ENCODE measurements at places on chromosomes 3 and 15. TPM values are rescaled to one million over a fixed set of nuclear protein-coding genes. Genes with fewer than 3 reads are reported as not detected.

DNA sequence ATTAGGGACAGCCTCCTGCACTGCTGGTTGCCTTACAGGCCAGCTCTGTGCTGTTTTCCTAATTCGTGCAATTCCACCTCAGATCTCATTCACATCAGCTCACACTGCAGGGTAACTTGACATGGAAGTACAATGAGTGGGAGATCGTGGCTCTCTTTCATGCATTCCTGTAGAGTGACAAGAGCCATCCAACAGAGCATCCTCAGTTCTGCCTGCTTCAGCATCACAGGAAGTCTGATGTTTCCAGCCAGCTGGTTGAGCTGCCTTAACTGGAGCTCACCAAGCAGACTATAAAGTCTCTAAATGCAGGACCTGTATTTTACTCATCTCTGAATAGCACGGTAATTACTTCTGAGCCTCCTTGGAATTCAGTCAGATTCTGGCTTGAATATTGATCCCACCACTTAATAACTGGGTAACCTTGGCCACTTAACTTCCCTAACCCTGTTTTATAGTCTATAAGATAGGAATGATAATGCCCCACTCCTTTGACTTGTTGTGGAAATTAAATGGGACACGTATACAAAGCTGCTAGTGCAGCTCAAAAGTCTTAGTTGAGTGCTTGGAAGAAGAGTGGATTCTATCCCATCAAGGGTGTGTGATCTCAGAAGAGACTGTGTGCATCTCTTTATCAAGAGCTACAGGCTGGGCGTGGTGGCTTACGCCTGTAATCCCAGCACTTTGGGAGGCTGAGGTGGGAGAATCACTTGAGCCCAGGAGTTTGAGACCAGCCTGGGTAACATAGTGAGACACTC is 1.4 kb upstream of the DIS3L start:
- no peak for DNase-seq

DNA sequence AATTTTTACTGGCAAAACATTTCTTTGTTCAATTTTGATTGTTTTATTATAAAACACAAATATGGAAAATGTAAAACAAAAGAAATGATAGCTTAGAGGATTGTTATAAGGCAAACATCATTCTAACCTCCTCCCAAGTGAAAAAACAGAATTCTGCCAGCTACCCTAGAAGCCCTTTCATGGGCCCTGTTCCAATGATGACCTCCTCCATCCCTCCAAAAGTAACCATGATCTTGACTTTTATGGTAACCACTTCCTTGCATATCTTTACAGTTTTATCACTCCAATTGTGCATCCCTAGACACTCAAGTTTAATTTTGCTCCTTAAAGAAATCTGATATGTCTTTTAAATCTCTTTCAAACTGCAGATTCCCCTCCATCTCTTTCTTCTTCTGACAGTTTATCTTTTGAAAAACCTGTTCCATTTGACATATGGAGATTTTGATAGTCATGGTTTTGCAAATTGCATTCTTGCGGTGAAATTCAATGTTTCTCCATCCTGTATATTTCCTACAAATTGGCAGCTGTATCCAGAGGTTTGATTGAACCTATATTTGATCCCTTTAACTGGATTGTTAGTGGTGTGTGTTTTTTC is 27.0 kb upstream of the TNFAIP8L3 start:
- no peak for DNase-seq

- DNase-seq, result no peak
Measured at GRCh38 chr3:53122933-53123305, 7.3 kb downstream of the RFT1 start.

DNA sequence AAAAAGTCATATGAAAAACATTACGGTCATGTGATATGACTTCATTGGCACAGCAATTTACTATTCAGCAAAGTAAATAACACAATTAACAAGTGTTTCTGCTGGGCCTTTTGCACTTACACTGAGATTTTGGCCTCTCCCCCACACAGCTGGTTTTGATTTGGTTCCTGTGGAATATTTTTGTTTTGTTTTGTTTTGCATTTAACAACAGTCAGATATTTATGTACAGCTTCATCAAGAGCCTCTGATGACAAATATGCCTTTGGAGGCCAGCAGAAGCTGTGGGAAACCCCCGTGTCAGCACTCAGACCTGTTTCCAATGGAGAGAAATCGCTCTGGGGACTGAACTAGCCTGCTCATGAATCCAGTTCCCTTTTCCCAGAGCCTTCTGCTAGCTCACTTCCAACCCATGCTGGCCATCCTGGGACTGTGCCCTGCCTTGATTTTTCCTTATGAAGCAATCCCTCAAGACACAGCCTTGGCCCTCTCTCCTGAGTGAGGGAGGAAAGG is 161.9 kb downstream of the ATG7 start:
- DNase-seq, result peak; percentile 8

DNA sequence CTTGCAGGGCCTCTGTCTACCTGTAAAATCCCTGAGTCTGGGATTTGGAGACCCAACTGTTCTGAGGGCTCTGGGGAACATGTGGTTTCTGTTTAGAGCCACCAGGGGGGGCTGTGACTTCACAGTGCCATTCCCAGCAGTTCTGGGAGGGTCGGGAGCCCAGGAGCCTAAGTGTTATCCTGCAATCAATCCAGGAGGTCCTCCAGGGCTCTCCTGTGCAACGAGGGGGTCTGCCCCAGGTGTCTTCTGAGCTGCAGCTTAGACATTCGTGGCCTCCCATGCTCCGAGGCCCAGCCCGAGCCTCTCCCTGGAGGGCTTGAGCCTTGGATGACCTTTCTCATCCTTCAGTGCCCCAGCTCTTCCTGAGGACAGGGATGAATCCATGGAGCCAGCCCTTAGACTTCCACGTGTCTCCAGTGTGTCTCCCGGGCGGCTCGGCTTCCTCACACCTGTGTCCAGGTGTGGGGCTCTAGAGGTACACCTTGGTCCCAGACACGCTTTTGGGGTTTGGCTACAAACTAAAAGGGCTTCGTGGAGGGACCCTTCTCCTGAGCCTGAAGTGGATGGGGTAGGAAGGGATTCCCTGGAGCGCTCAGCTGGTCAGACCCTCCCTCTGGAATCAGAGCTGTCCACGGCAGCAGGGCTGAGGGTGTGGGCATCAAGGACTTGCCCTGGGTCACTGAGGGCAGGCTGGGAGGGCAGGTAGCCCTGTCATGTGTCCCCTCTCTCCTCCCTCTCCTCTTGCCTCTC is 20.3 kb upstream of the ABTB1 start:
- peak; percentile 50 for DNase-seq

DNA sequence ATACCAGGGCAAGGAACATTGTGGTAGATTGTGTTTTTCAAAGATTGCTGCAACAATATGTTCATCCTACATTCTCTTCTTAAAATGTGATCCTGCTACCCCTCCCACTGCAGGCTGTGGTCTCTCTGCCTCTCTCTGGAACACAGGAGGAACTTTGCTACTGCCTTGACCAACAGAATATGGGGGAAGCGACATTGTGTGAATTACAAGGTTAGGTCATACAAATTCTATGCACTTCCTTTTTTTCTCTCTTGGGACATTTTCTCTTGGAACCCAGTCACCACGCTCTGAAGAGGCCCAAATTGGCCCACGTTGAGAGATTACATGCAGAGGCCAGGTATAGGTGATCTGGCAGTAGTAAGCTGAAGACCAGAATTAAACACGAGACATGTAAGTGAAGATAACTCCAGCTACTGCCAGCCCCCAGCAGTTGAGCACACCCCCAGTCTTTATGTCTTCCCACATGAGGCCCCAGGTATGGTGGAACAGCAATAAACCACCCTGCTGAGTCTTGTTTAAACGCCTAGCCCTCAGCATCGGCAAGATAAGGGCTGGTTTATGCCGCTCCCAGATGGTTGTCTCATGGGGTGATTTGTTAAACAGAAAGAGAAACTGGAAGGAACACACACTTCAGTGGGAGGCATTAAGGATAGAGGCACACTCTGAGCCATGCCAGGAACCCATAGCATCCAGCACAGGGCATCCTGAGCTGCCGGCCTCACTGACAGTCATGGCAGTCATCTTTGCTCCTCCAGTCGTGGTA is 59.9 kb downstream of the FAM43A start:
- DNase-seq, result no peak

DNA sequence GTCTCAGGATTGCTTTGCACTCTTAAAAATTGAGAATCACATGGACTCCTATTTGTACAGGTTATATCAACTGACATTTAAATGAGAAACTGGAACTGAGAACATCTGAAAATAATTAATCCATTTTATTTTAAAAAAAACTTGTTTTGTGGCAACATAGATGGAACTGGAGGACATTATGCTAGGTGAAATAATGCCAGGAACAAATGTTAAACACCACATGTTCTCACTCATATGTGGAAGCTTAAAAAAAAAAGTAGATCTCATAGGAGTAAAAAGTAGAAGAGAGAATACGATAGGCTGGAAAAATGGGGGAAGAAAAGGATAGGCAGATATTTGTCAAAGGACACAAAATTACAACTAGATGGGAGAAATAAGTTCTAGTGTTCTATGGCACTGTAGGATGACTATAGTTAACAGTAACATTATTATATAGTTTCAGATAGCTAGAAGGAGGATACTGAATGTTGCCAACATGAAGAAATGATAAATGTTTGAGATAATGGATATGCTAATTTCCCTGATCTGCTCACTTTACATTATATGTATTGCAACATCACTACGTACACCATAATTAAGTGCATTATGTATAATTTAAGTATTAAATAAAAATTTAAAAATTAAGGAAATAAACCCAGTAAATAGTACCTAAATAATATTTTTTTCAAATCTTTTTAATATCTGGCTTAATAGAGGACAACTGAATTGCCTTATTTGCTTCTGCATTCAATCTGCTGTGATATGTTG is 100.5 kb upstream of the TSPAN3 start:
- no peak for DNase-seq

GRCh38 chr3:54122324-54123002 is at the start of gene CACNA2D3:
CACNA2D3 (plus strand) TSS chr3:54122552.
- peak; percentile 66 for DNase-seq

The ASB14 gene
- not detected for total RNA-seq

The DZIP1L gene
- total RNA-seq, result 23.0 TPM

The TM6SF1 gene
- total RNA-seq, result 11.6 TPM

The RBP2 gene
- total RNA-seq, result not detected
